ENCODE measurements at places on chromosomes 6 and 20.

DNA sequence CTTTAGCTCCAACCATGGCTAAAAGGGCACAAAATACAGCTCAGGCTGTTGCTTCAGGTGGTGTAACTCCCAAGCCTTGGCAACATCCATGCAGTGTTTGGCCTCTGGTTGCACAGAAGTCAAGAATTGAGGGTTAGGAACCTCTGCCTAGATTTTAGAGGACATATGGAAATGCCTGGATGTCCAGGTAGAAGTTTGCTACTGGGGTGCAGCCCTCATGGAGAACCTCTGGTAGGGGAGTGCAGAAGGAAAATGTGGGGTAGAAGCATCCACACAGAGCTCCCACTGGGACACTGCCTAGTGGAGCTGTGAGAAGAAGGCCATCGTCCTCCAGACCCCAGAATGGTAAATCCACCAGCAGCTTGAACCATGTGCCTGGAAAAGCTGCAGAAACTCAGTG, 1453.8 kb upstream of the EYS start:
- DNase-seq, result no peak

- DNase-seq, result no peak
Observed at GRCh38 chr6:97136626-97137358, 146.2 kb downstream of the MMS22L start.

DNA sequence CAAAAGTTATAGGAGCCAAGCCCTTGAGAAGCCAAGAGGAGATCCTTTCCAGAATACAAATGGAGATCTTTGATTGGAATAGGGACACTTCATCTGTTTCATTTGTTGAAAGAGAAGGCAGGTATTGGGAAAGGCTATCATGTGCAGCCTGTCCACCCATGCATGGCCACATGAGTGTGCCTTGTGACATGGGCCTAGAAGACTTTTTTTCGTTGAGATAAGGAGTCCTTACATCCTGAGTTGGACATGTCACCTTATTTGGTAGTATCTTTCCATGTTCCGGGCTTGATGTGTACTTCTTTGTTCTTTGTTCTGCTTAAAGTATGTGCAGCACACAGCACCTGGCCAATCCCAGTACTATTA, 42.1 kb upstream of the SYNCRIP start:
- no peak for DNase-seq

GRCh38 chr20:4665591-4665990, 56.1 kb upstream of the PRND start:
- DNase-seq, result no peak

DNA sequence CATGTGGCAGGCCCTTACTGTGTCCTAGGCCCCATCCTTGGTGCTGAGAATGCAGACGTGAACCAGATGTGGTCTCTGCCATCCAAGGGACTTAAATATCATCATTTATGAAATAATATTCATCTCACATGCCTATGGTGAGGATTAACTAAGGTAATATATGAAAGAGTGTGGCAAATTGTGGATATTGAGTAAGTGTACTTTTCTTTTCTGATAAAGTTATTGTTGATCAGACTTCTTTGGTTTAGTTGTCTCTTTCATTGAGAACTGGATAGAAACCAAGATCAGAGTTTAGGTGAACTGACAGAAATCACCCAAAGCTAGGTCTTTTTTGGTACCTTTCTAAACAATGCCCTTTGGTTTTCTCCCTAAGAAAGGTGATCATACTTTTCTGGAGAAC, 5.0 kb downstream of the CHMP4B start:
- DNase-seq, result no peak

GRCh38 chr6:81166770-81167169, 585.7 kb downstream of the TENT5A start:
- no peak for DNase-seq

GRCh38 chr20:58131151-58131550, 97.3 kb downstream of the ANKRD60 start:
- DNase-seq, result no peak

GRCh38 chr6:121956782-121957181, 442.7 kb upstream of the HSF2 start:
- no peak for DNase-seq

DNA sequence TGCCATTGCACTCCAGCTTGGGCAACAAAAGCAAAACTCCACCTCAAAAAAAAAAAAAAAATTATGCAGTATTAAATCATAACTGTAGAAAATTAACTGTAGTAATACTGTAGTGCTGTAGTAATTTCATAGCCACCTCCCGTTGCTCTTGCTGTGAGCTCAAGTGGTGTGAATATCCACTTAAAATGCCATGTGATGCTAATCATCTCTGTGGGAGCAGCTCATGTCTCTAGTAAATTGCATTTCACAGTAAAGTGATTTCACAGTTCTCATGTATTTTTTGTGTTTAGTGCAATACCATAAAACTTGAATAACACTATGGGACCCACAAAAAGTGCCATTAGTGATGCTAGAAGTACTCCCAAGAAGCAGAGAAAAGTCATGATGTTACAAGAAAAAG, 14.4 kb upstream of the FAM217A start:
- no peak for DNase-seq

DNA sequence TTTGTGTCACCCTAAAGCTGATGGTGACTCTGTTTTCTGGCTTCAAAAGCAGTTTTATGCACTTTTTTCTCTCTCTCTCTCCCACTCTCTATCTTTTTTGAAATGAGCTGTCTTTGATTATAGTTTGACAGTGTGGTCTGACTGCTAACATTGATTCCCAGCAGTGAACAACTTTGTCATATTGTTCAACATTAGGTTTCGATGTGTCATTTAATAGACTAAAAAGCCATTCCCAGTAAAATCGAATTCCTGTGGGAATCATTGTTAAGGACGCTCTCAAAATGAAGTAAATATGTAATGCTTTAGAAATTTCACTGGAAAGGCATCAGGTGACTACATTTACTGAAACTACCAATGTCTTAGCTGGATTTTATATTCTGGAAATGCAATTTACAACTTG, 69.9 kb upstream of the FLRT3 start:
- no peak for DNase-seq

- no peak for DNase-seq
Observed at GRCh38 chr6:111956098-111956497, 82.8 kb upstream of the FYN start.

DNA sequence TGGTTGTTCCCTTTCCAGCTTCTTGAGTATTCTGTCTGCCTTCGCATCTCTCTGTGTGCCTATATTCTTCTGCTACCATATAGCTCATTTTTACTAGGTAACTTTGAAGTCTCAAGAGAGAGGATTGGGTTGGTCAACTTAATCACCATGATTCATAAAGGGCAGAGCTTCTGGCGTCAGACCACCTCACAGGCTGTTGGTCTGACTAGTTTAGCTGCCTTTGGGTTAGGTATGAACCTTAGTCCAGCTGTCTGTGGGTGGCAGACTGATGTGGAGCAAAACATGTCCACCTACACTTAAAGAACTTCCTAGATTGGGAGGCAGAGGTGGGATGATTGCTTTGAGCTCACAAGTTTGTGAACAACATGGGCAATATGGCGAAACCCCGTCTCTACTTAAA, 192.2 kb upstream of the SGK1 start:
- DNase-seq, result no peak

- no peak for DNase-seq
Observed at GRCh38 chr6:90126181-90126580, 170.5 kb downstream of the BACH2 start.

- DNase-seq, result no peak
Observed at GRCh38 chr6:158661156-158661685, 11.4 kb downstream of the SYTL3 start.

DNA sequence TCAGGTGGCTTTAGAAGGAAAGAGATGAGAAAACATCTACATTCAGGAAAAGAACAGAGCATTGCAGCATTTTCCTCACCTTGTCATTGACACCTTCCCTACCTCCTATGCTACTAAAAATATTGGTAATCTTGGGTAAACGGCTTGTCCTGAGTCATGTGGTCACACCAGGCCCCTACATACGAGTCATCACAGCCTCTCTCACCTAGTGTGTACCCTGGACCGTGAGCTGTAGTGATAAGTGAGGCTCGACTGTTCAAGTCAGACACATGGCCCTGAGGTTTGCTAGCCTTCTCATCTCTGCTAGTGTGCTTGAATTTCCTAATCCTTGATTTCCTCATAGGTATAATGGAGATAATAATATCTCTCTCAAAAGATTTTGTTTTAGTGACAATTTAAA, 29.6 kb upstream of the TMEM244 start:
- no peak for DNase-seq

DNA sequence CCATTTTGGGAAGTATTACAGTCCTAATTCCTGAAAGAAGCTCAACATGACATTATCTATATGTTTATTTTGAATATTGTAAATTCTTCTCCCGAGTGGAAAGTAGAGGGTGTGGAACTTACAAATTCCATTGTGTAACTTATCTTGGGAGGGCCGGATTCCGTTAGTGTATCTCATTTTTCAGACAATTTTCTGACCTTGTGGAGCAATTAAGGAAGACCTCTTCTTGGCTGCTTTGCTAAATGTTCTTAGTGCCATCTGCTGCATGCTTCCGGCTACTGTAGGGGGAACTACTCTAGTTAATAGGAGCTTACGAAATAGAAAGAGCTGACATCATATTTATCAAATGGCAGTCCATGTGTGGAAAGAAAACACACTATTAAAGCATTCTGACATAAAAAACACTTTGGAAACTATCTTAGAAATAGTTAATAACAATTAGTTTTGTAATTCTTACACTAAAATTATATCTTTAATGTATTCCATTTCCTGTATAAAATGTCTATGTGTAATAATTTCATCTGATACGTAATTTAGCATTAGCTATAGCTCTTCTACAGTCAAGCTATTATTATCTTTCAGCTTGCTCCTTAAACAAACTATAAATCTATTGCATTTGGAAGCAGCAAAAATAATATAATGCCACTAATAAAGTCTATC, 41.5 kb upstream of the KCNQ5 start:
- DNase-seq, result peak; percentile 35

DNA sequence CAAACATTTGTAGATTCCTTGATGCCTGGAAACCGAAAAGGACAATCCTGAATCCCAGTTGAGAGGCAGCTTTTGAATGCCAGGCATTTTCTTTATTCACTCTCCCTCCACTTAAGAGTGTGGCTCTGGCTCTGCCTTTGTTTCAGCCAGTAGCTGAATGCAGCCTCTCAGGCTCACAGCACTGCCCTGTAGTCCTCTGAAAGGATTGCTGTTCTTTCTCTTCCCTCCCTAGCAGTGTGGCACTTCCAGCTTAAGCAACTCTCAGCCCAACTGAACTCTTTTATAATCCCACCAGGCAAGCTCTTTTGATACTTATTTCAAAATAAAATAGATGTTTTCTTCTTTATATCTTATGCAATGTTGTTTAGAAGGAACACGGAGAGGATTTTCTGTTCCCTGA, 415.6 kb downstream of the GJA1 start:
- DNase-seq, result no peak

GRCh38 chr20:20956513-20956931, 149.6 kb downstream of the LINC00237 start:
- DNase-seq, result no peak

- DNase-seq, result no peak
Observed at GRCh38 chr6:81049425-81050042, 702.9 kb downstream of the TENT5A start.

- no peak for DNase-seq
Observed at GRCh38 chr20:47611785-47612184, 110.1 kb downstream of the NCOA3 start.

- peak; percentile 97 for DNase-seq
Observed at GRCh38 chr6:166627033-166627874, at the start of gene RPS6KA2. RPS6KA2 (minus strand) TSS chr6:166627251; CDS start chr6:166627019, 232 bp downstream.

DNA sequence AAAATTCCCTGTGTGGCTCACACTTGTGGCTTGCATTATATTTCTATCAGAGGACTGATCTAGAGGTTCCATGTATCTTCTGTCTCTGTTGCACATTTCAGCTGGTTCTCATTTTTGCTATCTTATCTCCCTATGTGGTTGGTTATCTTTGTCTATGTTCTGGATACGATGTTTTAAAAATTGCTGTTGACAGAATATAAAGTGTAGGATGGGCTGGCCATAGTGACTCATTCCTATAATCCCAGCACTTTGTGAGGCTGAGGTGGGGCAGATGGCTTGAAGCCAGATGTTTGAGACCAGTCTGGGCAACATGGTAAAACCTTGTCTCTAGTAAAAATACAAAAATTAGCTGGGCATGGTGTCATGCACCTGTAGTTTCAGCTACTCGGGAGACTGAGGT, 9.9 kb upstream of the ULBP3 start:
- no peak for DNase-seq

DNA sequence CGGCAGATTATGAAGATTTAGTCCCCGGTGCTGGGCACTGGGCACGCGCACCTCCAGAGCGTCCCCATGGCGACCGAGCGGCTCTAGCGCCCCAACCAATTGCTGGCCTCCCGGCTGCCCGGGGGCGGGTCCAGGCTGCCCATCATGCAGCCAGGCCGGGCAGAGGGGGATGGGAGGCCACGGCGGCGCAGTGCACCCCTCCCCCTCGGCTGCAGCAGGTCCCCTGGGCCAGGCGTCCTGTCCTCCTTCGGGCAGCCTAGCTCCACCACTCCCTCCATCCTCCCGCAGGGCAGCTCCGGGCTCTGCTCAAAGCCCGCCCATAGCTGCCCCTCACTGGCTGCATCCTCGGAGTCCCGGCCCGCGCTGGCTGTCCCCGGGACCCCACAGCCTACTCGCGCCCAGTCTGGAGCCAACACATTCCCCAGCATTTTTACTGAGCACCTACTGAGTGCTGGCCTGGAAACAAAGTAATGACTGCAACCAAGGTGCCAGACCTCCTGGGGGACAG, 99.4 kb downstream of the ASXL1 start:
- DNase-seq, result peak; percentile 33

DNA sequence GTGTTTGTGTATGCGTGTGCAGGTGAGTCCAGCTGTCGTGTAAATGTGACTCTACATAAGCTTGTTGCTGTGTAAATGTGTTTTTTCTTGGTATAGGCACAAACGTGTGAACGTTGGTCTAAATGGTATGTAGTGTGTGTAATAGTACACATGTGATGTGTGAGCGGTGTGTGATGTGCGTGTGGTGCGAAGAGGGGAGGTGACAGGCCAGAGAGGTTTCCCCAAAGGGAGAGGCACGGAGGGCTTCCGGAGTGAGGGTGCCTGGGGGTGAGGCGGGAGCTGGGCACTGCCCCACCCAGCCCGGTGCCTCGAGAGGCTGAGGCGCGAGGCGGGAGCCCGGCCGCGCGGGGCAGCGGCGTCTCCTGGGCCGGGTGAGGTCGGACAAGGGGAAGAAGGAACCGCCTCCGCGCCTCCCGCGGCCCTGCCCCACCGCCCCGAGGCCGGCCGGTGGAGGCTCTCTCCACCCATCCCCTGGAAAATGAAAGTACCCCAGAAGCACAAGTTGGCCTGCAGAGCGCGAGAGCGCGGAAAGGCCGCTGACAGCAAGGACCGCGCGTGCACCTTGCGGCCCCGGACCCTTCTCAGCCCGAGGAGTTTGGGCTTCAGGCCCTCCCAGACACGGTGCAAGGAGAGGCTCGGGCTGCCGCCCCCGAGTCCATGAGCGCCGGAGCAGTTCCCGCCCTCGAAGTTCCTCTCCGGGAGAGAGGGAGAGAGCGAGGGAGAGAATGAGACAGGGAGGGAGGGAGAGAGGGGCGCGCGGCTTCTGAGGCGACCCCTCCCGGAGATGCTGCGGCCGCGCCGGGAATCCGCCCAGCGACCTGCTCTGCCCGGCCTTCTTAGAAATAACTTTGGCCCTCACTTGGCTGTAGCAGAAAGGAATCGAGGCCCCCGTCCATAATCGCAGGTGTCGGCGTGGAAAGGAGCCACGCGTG, 43.2 kb upstream of the OSTM1 start:
- DNase-seq, result peak; percentile 8

Measured in T1000 (cell line).